Activated CD8-positive, alpha-beta T cell treated with anti-CD3 and anti-CD28 coated beads for 36 hours (primary cell): ENCODE measurements at places on chromosomes 7 and 10. TPM values are rescaled to one million over a fixed set of nuclear protein-coding genes. Genes with fewer than 3 reads are reported as not detected.

DNA sequence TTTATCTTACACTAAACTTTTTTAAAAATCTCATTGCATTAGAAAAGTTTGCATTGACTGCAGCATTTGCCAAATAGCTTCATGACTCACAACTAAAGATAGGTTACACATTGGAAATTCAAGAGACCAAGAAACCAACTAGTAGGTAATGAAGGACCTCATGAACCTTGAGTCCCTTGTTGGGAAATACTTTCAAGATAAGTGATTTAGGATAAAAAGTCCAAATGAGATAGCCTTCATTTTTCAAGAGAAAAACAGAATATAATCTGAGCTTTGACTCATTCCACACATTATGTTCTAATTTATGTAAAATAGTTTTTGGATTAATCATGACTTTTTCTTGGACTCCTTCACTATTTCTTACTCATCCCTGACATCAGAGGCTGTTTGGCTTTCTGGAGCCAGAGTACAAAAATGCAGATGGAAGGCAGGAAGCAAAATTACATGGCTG, 13.1 kb upstream of the LIPF start:
- no peak for DNase-seq

DNA sequence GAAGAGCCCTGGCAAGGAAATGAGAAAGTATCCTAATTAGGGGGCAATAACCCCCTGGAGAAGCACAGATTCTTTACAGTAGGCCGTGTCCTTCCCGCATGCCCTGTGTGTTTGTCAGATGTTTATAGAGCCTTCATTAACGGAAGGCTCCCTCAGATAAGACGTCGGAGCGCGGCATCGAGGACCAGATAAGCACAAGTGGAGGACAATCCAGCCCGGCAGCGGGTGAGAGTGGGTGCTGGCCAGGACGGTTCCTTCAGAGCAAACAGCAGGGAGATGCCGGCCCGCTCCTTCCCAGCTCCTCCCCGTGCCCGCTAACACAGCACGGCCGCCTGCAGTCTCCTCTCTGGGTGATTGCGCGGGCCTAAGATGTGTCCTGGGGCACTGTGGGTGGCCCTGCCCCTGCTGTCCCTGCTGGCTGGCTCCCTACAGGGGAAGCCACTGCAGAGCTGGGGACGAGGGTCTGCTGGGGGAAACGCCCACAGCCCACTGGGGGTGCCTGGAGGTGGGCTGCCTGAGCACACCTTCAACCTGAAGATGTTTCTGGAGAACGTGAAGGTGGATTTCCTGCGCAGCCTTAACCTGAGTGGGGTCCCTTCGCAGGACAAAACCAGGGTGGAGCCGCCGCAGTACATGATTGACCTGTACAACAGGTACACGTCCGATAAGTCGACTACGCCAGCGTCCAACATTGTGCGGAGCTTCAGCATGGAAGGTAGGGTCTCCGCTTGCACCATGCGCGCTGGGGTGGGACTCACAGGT, at the start of gene GDF2:
Gene GDF2 (plus strand): TSS at position 155 of the 762 bp plus-strand sequence. CDS start 215 bp downstream, at position 370.
- DNase-seq, result no peak

Gene CAMK2B
- 0.97 TPM for total RNA-seq

DNA sequence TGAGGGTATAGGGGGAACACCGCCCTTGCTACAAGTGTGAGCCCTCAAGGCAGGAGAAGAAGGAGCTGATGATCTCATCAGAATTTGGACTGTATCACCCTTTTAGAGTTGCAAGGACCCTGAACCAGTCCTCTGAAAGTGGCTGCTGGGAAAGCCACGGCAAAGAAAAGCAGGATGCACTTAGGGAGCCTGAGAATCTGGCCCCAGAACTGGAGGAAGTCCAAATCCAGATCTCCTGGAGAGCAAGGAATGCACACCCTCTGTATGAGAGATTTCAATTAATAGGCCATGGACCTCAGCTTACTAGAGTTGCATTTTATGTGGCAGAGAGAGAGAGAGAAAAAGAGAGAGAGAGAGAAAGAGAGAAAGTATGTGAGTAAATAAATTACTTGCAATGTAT, 662.9 kb downstream of the CCSER2 start:
- DNase-seq, result no peak

Gene GRID2IP
- total RNA-seq, result 0.23 TPM

Gene TMEM178B
- 1.1 TPM for total RNA-seq

Gene NODAL
- total RNA-seq, result not detected

GRCh38 chr7:118053353-118053752, 130.6 kb upstream of the LSM8 start:
- no peak for DNase-seq

DNA sequence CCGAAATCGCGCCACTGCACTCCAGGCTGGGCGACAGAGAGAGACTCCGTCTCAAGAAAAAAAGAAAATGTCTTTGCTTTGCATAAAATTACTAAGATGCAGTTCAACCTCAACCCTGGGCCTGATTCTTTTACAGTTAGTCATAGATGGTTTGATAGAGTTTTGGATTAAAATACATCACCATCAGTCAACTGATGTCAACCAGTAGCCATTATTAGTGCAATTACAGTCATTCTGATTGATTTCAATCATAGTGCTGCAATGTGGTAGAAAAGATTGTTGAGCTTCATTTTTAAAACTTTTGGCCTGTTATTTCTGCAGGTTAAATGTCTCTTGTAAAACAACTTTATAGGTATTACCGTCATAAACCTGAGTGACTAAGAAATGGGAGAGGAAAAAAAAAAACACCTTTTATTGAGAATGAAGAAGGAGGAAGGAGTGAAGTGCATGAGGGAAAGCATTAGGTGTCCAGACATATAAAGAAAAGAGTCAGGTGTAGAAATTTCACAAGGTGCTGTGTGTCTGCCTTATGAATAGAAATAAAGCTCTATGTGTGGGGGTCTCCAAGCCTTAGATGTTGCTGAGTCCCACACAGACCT, 150.6 kb downstream of the TRIL start:
- no peak for DNase-seq

Gene PRF1
- total RNA-seq, result 107 TPM

DNA sequence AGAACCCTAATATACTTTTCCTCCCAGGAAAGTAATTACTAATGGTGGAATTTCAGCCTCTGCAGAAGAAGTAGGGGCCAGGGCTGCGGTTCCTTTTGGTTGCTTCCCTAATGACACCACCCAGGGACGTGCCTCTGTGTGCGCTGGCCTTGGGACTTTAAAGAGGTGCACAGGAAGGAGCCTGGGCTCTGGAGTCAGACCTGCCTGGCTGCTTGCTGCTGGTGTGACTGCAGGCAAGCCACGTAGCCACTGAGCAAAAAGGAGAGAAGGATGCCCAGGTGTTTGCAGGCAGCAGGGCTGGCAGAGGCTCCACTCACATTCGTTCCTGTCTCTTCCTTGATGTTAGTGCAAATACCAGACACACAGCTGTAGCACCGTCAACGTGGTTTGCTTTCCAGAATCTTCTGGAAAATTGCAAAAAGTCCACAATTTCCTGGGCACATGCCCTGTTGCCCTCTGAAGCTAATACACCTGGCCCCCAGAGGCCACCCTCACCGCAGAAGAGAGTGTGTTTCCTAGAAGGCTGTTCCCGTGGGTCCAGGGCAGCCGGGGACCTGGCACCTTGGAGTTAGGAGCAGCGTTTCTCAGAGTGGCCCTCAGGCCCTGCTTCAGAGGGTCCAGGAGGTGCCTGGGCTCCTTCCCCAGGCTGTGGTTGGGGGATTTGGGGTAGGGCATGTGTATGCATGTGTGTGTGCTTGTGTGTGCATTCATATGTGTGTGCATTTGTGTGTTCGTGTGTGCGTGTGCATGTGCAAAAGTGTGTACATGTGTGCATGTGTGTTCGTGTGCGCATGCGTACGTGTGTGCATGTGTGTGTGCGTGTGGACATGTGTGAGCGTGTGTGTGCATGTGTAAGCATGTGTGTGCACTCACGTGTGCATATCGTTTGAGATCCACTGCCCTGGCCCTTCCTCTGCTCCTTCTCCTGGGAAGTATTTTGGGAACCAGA, 12.8 kb upstream of the PRKAG2 start:
- no peak for DNase-seq

- DNase-seq, result no peak
Observed at GRCh38 chr7:124250297-124251034, 217.6 kb upstream of the TMEM229A start.

GRCh38 chr7:22549667-22550513, 49.9 kb upstream of the STEAP1B start:
- DNase-seq, result peak; percentile 50

DNA sequence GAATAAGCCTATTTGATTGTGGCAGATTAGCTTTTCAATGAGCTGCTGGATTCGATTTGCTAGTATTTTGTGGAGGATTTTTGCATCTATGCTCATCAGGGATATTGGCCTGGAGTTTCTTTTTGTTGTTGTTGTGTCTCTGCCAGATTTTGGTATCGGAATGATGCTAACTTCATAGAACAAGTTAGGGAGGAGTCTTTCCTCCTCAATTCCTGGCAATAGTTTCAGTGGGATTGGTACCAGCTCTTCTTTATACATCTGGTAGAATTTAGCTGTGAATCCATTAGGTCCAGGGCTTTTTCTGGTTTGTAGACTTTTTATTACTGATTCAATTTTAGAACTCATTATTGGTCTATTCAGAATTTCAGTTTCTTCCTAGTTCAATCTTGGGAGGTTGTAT, 43.4 kb upstream of the KLF14 start:
- no peak for DNase-seq

- DNase-seq, result no peak
Observed at GRCh38 chr7:26007510-26007909, 144.5 kb upstream of the NFE2L3 start.

GRCh38 chr10:88991899-88992320, 1.3 kb downstream of the FAS start:
- no peak for DNase-seq

DNA sequence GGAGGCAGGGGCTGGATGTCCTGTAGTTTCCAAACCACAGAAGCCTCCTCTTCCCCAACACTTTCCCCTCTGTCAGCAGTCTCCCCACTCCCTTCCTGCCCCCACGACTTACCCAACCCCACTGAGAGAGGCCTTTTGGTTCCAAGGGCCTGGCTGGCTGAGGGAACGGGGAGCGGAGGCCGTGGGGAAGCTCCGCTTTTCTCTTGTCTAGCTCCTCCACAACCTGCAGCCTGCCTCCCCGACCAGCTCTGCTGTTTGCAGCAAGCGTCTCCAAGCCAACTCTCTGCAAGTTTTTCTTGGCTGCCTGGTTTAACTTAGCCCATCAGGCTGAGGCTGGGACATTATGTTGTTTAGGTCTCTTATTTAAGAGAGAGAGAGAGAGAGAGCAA, 126.8 kb downstream of the NEURL1 start:
- DNase-seq, result no peak

DNA sequence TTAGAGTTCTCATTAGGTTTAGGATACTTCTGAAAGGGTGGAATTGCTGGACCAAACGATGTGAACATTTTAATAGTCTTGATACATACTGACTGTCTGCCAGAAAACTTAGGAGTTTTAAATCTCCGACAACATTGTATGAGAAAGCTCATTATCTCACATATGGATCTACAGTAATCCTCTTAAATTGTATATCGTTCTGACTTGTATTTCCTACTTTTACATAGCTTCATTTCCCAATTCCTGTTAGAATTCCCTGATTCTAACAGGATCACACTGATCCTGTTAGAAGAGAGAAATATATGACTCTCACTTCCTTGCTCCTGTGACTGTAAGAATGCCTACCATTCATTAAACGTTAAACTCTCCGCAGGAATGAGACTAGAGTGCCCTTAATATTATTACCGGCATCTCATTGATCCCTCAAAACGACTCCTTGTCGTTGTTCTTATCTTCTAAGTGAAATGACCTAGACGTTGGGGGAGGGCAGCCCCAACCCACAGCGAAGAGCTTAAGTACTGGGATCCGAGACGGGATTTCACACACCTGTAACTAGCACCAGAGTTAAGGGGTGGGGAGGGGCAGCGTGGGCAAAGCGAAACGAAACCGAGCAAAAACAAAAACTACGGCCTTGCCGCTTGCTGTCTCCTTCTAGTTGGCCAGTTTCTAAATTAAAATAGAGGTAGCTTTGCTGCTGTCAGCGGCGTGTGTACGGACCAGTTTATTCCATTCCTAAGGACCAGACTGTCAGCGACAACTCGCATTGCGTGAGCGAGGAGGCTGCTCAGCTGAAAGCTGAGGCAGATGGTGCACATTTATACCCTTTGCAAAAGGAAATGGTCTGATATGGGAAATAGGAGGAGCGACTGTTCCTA, 678 bp upstream of the TMEM106B start:
- no peak for DNase-seq

DNA sequence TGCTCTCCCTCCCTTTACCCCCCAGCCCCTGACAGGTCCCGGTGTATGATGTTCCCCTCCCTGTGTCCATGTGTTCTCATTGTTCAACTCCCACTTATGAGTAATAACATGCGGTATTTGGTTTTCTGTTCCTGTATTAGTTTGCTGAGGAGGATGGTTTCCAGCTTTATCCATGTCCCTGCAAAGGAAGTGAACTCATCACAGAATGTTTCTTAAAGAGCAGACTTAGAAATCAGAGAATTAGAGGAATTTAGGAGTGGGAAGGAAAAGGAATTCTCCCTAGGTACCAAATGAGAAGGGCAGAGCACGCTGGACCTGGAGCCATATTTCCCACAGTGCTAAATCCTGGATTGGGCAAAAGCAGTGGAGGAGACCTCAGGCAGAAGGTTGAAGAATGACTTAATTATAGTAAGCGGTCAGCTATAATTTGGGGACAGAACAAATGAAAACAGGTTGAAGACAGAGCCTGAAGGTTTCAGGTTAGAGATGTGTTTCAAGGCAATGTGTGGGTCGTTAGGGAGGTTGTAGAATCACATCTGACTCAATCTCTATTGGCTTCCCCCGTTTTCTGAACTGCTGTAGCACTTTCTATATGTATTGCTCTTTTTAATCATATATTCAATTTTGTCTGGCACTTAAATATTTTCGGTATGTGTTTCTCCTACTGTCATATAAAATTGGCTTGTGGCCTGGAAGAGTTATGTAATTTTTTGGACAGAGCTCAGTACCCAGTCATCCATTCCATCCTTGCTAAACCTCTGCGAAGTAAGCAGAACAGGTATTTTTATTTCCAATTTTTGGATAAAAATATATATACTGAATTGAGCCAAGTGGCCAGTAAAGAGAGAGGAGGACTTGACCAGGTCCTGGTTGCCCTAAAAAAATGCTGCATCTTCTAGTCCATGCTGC, 210.5 kb upstream of the KLF6 start:
- DNase-seq, result no peak

Gene GPR37
- total RNA-seq, result not detected

GRCh38 chr7:6153646-6154541, 118.5 kb downstream of the CYTH3 start:
- DNase-seq, result no peak

DNA sequence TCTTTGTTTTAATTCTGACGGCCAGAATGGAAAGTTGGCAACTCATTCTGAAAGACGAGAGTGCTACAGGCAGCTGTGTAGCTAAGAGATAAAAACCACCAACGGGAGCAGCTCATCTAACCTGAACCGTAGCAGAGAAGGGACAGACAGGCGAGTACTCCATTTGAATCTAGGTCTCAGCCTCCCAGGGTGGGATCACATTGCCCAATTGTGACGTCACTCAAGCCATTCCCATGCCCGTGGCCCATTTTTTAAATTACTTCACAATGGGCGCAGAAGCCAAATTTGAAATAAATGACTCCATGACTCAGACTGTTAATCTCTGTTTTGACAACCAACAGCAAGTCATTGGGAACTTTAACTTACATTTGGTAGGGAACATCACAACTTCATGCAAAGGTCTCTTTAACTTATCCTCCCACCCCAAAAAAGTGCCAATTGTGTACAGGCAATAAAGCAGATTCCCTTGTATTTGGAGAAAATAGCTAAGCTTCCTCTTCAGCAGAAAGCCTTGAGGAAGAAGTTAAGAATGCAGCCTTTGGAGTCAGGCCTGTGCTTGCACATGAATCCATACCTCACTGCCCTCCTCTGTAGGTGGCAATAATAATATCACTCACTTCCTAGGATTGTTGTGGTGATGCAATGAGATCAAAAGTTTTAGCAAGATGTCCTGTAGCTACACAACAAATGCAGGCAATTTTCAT, 93.2 kb upstream of the KIF5B start:
- DNase-seq, result peak; percentile 18

- DNase-seq, result no peak
Observed at GRCh38 chr7:158289231-158289630, 298.4 kb downstream of the PTPRN2 start.
